Thoracic aorta (tissue), 2 donors: ENCODE measurements at places on chromosomes 12 and 14.

DNA sequence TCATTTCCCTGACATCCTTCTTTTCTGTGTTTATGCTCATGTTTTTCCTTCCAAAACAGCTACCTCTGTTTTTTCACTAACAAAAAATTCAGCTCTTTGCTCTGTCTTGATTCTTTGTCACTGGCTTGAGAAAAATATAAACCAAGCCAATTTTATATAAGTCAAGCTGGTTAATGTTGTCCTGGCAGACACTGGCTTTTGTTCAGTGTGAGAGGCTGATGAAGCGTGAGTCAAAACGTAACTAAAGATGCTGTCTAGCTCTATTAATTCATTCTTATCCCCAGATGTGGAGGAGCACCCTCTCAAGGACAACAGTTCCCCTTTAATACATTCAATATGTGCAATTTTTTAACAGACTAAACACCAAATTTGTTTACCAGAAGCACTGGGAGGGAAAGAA is 15.8 kb downstream of the TSPAN8 start:
- DNase-seq: no peak

- DNase-seq: no peak
Observed at GRCh38 chr14:78251308-78251707, 81.1 kb downstream of the NRXN3 start.

- DNase-seq: no peak
Observed at GRCh38 chr12:39574785-39575497, 44.7 kb downstream of the ABCD2 start.

- DNase-seq: no peak
Observed at GRCh38 chr14:74705613-74706500, 7.0 kb downstream of the AREL1 start.

DNA sequence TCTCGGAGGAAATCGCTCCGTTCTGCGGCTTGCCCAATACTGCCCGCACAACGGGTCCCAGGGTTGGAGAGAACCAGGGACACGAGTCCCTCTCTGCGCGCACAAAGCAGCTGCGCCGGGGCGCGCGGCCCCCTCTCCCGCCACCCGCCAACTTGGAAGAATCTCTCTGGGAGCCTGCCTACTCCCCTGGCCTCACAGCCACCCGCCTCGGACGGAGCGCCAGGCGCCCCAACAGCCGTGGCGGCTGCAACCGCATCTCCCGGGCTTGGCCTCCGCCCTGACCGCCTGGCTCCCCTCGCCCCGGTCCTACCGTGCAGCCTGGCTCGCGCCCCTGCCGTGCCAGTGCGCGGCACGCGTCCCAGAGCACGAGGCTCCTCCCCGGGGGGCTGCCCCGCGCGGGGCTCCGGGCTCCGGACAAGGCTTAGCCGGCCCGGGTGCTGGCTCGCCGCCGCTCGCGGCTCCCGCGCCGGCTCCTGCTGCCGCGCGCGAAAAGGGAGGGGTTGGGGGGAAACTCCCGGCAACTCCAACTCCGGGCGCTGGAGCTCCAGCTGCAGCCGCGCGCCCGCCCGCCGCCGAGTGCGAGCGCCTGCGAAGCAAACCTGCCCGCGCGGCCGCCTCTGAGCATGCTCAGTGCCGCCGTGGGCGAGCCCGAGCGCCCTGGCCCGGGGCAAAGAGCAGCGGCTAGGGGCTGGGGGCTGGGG is at the start of gene STXBP6:
STXBP6 (minus strand) TSS at position 580 of the 701 bp plus-strand sequence. CDS start 75,329 bp downstream, outside the sequence.
- no peak for DNase-seq
